ENCODE measurements at places on chromosomes 6 and 20. TPM values are rescaled to one million over a fixed set of nuclear protein-coding genes. Genes with fewer than 3 reads are reported as not detected.

Gene RAET1G
- not detected for total RNA-seq

Gene XKR7
- 0.25 TPM for total RNA-seq

Gene HLA-DPB1
- total RNA-seq, result 14.4 TPM

Gene POU5F1
- total RNA-seq, result 4.2 TPM

Gene DDRGK1
- 78.9 TPM for total RNA-seq

Gene LST1
- 0.71 TPM for total RNA-seq

Gene GABRR1
- 3.0 TPM for total RNA-seq

Gene HLA-F
- 28.1 TPM for total RNA-seq

Gene TBPL1
- total RNA-seq, result 63.4 TPM

Gene TMEM74B
- total RNA-seq, result 6.7 TPM

Gene TCP11
- 639 TPM for total RNA-seq

DNA sequence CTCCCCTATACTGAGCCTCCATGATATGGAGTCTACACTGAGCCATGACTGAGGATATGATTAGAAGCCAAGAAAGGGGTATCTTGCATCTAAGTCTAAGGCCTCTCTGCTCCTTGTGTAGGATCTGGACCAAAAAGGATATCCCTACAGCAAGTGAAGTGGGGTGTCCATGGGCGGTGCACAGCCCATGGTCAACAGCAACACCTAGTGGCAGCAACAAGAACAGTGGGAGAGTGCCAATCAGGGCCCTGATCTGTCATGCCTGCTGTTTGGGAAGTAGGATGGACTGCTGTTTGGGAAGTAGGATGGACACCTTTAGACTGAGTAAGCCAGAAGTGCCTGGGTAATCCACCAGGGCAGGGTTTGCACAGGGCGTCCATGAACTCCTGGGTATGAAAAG lies 22.4 kb downstream of the PTGIS start:
- peak; percentile 9 for DNase-seq

DNA sequence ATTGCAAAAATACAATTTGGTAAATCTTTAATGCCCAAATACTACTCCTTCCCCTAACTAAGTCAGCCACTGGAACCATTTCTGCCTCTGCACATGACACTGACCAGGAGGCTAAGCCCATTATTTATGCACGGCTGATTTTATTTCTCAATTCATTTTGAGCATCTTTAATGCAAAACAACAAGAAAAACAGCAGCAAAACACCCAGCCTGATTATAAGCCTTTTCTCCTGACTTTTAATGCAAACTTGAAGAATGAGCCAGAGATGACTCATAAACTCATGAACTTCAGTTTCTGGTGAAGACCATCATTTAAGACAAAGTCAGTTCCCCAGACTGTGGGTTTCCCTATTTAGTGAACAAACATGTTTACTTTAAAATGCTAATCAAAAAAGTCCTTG lies 51.6 kb downstream of the CYP24A1 start:
- no peak for DNase-seq

DNA sequence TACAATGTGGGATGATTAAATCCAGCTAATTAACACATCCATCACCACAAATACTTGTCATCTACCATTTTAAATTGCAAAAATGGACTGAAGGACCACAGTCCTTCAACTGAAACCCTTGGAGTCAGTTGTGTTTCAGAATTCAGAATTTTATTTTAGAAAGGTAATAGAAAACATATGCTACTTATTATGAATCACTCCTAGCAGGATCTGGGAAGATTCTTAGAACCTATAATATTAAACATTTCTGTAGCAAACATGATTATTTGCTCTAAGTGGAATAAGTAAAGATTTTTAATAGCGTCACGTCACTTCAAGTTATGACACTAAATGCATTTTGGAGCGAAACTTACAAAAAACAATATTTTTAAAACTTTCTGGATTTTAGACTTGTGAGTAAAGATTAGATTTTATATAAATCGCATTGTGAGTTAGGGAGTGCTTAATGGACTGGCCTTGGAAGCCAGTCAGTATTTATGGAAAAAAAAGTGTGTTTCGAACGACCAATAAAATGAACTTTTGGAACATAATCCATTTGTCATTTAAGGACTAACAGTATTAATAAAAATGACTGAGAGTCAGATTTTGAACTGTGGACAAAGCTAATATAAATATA lies 71.8 kb upstream of the PHACTR2 start:
- DNase-seq, result no peak

DNA sequence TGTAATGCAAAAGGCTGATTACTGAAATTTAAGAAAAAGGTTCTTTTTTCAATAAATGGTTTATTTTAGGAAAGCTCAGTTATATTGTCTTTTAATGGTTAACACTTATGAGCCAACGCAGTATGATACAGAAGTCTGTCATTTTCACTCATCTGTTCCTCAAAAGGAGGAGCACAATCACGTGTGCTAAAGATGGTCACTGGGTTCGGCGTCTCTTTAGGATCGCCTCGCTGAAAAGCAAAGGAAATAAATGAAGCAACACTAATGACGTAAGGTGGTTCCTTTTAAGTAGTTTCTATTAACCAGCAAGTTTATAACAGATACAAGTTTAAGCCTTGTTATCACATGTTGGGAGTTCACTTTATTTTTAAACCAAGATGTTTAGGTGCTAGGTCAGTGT lies 125.7 kb downstream of the MAP3K4 start:
- DNase-seq, result no peak

GRCh38 chr6:148997865-148998264 lies 251.0 kb downstream of the UST start:
- no peak for DNase-seq

DNA sequence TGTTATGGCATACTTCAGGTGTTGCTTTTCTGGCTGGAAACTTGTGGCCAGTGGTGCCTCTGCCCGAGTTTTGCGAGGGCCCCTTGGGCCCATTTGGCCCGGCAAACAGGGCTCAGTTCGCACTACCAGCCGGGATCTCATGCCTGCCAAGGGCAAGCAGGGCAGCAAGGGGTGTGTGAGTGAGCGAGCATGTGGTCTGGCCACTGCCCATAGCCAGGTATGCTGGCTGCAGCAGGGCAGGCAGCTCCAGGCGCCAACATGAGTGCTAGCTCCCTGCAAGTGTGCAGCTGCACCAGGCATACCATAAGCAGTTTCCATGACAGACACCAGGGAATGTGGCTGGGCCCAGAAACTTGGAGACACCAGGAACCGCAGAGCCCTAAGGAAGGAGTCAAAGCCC lies 389.5 kb downstream of the NKAIN2 start:
- no peak for DNase-seq

DNA sequence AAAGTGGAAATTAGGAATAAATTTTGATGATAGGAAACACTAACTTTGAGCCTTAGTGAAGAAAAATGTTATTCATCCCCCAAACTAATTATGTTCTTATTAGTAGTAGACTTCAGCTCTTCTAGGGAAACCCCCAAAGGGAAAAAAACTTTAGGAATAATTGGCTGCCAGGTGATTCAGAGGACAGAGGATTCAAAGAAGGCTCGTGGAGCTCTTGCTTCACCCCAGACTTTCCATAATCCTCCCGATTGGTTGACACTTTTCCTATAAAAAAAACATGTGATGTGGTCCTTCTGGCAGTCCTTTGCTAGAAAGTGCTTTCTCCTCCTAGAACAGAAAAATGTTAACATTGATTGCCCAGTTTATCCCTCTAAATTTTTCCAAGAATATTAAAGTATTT lies 5.6 kb upstream of the CCDC170 start:
- DNase-seq, result no peak

DNA sequence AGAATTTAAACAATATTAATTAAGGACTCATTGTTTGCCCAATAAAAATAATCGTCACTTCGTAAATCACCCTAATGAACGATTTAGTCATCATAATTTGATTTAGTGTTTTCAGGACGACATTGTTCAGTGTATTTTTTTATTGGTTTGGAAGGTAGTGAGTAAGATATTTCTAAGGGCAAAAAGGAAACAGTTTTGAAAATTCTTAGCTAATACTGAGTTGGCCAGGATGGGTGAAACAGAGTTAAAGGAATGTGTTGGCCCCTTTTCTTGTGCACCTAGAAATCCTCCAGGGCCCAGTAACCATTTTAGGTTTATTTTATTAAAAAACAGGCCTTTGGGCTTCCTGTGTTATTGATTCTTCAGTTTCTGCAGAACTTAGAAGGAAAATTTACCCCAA lies 25.3 kb downstream of the ANKS1A start:
- DNase-seq, result no peak

GRCh38 chr20:60765821-60766403 lies 486.1 kb upstream of the CDH4 start:
- no peak for DNase-seq

GRCh38 chr20:60224914-60225313 lies 266.7 kb downstream of the CDH26 start:
- DNase-seq, result peak; percentile 30

DNA sequence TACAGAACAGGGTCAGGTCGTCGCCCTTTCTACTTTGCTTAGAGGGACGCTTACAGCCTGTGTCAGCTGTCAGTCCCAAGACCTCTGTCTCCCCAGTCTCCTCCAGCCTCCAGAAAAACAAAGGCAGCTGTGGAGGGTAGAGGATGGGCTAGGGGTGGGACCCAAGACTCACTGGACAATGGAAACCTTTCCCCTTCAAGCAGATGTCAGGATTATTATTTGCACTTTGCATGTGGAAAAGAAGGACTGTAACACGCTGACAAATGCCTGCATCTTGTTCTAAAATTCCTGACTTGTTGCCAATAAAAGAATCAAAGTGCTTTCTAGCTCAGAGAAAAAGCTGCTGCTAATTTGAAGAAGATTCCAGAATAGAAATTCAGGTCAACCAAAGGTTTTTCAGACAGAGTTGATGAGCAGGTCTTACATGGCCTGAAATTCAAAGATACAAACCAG lies 58.7 kb downstream of the SNX5 start:
- DNase-seq, result no peak

- DNase-seq, result no peak
These were observed 1.9 kb upstream of the GID8 start for GRCh38 chr20:62935968-62936585.

DNA sequence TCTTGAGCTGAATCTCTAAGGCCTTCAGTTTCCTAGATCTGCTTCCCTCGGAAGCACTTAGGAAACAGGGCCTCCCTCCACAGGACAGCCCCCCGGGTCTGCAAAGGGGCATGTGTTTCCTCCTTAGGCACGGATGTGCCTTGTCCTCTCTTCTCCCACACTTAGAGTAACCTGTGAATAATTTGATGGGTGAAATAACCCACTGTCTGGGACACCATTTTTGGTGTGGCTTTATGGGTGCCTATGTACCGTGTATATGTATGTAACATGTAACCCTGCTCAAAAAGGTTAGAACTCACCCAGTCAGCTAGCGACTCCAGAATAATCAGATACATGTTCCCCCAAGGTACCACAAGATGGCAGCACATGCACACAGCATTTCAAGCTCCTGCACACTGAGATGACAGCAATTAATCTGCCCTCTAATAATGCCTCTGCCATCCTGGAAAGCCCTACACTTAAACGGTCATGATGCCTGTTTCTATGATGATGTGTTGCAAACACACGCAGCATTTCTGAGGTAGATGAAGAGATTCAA lies 212.0 kb upstream of the PROKR2 start:
- peak; percentile 85 for DNase-seq

- no peak for DNase-seq
These were observed 97.4 kb upstream of the JARID2 start for GRCh38 chr6:15148356-15148946.

GRCh38 chr20:58197185-58197469 lies 31.3 kb downstream of the ANKRD60 start:
- no peak for DNase-seq

- DNase-seq, result no peak
These were observed 12.8 kb downstream of the PI16 start for GRCh38 chr6:36967301-36967700.

- DNase-seq, result no peak
These were observed 147.2 kb upstream of the AKAP12 start for GRCh38 chr6:151092591-151092990.

DNA sequence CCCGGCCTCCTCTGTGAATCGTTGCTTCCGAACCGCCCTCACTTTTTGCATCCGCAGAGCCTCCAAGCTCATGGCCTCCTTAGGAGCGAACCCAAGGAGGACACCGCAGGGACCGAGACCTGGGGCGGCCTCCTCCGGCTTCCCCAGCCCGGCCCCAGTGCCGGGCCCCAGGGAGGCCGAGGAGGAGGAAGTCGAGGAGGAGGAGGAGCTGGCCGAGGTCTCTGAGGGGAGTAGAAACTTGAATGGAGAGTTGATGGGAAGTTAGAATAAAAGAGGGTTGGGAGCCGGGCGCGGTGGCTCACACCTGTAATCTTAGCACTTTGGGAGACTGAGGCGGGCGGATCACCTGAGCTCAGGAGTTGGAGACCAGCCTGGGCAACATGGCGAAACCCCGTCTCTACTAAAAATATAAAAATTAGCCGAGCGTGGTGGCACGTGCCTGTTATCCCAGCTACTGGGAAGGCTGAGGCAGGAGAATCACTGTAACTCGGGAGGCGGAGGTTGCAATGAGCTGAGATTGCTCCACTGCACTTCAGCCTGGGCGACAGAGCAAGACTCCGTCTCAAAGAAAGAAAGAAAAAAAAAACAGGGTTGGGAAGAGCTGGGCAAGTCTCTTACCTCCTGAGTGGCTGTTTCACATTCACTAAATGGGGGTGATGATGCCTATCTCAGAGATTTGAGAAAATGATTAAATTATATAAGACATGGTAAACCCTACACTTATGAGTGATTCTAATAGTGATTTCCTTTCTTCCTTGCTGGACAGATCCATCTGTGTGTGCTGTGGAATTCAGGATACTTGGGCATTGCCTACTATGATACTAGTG lies 805 bp downstream of the MSH5 start:
- no peak for DNase-seq

GRCh38 chr6:86016077-86016476 lies 373.4 kb upstream of the SYNCRIP start:
- DNase-seq, result no peak

GRCh38 chr6:146902846-146903245 lies 301.4 kb upstream of the STXBP5 start:
- DNase-seq, result no peak

- DNase-seq, result peak; percentile 63
These were observed 35.8 kb downstream of the RREB1 start for GRCh38 chr6:7143476-7143974.

DNA sequence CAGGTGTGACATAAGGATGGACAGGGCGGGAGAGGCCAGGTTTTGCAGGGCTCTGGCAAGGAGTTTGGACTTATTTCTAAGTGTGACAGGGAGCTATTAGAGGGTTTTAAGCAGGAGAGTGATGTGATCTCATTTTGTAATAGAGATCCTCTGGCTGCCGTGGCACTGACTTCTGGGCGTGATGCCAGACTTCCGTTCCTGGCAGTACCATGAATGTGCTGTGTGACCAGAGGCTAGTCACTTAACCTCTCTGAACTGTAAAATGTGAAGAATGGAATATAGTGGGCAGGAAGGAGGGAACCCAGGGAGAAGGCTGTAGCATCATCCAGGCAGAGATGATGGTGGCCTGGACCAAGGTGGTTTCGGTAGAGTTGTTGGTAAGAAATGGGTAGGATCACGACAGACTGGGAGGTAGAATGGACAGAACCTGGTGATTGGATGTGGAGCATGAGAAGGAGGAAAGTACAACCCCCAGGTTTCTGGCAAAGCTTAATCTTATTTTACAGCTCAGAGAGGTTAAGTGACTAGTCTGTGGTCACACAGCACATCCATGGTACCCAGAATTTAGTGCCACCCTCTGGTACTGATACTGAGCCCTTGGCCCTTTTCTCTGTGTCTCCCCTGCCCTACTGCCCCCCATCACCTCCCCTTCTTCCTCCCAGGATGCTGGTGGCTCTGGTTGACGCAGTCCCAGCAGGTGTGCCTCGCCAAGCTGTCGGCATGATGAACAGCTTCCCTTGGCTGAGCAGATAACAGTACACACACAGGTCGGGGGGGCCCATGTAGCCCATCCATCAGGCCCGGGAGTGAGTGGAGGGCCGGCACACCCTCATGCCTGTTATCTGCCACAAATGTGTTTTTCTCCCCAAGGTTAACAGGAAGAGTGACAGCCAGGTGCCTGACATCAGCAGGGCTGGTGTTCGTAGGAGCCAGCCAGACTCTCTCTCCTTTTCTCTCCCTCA lies 52.9 kb upstream of the CTNNBL1 start:
- no peak for DNase-seq

Measured in testis (tissue), 5 donors.